ENCODE measurements at places on chromosomes 2 and 18.

- DNase-seq, result no peak
Measured at GRCh38 chr18:58339890-58340289, 289.0 kb downstream of the ALPK2 start.

DNA sequence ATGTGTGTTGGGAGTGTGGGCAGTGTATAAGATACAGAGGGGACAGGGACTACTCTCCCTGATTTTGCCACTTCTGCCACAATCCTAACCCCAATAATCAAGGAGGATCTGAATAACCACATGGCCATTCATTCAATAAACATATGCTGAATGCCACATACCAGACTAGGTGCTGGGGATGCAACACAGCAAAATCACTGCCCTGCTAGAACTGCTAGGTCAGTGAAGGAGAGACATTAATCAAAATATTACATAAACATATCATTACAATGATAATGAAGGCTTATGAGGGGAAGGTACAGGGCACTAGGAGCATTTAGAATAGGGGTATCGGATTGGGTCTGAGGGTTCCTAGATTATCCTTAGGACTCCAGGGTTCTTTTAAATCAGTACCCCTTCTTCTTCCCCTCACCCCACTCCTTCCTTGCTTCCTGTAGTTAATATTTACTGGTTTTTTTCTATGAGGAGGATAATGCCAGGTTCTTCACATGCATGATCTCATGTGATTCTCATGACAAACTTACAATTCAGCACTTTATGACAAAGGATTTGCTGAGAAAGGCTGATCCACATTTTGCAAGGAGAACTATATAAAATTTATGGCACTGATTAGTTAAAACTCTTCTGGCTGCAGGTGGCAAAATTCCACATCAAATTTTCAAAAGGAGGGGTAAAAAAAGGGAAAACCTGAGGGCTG is 56.4 kb upstream of the PCBP1 start:
- no peak for DNase-seq

DNA sequence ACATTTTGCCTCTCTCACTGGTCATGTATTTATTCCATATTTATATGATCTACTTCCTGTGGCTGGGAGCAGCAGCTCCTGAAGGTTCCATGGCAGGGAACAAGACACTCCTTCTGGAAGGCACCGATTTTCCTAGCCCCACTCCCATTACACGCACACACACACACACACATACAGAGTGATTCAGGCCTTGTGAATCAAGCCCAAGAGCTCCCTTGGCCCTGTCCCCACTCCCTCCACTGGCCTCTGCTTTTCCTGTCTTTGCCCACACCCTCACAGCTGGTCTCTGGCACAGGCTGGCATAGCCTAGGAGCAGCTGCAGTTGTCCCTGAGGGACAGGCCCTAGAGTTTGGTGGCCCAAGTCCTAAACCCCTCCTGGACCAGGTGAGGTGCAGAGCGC is 201.7 kb downstream of the NAPG start:
- no peak for DNase-seq

- no peak for DNase-seq
Measured at GRCh38 chr2:236503100-236503499, 66.5 kb upstream of the ACKR3 start.

- DNase-seq, result peak; percentile 80
Measured at GRCh38 chr2:197209742-197210408, 100.7 kb downstream of the ANKRD44 start.

GRCh38 chr18:57627488-57627887 is 5.9 kb upstream of the NARS1 start:
- no peak for DNase-seq

- no peak for DNase-seq
Measured at GRCh38 chr2:240160291-240161086, 20.0 kb upstream of the OTOS start.

Measured in activated effector memory CD4-positive, alpha-beta T cell treated with anti-CD3 and anti-CD28 coated beads, Interleukin-2, amount 50 U/mL, for 16 hours (primary cell).